Fibroblast of gingiva (primary cell): ENCODE measurements at places on chromosomes 7 and 10.

DNA sequence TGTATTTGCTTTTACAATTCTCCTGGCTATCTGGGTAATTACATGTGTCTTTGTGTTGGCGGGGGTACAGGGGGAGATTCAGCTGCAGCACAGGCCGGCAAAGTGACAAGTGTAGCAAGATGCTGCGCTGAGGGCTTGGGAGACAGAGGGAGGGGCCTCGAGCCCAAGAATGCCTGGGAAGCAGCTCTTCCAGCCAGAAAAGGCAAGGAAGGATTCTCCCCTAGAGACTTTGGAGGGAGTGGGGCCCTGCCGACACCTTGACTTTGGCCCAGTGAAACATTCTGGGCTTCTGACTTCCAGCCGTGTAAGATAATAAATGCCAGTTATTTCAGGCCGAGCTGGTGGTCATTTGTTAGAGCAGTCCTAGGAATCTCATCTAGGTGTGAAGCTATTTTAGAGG lies 7.2 kb upstream of the REPIN1 start:
- DNase-seq, result no peak

DNA sequence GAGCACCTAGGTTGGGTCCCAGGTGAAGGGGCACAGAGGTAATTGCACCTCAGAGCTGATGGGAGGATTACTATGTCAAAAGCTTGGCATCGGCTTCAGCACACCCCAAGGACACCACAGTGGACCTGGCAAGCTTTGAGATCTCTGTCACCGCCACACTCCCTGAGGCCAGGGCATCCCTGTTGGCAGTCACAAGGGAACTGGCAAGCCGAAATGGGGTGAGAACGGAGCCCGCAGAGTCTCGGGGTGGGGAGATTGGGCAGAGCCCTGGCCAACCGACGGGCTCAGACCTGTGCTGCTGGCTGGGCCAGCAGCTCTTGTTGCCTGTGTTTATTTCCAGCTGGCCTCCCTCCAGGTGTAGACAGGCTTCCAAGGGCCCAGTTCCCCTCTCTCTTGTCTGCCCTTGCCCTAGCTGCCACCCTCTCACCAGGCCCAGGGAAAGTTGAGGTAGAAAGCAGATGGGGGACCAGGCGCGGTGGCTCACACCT lies 2.5 kb downstream of the HSPB1 start:
- no peak for DNase-seq

DNA sequence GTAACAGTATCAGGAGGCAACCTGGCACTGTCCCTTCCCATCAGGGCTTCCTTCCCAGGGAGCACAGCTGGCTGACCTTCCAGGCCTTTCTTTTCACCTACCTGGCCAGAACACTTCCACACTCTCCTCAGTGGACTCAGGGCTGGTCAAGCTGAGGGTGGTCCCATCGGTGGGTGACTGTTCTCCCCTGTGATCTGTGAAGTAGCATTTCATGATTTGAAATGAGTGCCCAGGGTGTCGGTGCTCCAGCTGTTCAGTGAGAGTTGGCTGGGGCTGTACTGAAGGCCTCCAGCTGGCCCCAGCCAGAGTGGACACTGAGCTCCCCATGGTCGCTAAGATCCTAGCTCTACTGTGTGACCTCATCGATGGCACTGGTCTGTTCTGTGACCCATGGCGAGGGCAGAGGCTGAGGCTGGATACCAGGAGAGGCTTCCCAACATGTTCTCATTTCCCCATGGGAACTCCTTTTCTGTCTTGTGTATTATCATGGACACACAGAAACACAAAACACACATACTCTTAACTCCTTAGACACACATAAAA lies at the start of gene FAM170B:
Gene FAM170B (minus strand): TSS at position 316 of the 543 bp plus-strand sequence. CDS start 103 bp downstream, at position 213.
- DNase-seq, result no peak

DNA sequence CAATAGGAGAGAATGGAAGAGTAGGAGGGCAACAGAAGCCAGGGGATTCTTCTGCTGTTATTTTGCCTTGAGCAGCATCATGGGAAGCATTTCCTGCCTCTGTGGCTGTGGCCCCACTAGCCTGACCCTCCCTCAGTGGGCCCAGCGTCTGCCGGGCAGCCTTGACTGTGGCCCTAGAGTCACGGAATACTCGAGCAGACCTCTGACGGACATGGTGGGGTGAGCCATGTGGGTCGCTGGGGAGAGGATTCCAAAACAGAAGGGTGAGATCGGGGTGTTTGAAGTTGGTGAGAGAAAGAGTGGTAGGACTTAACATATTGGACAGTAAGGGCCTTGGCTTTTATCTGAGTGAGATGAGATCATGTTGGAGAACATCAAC lies 8.3 kb upstream of the PRKAG2 start:
- no peak for DNase-seq

GRCh38 chr7:138116141-138116540 lies 39.9 kb downstream of the AKR1D1 start:
- DNase-seq, result no peak

DNA sequence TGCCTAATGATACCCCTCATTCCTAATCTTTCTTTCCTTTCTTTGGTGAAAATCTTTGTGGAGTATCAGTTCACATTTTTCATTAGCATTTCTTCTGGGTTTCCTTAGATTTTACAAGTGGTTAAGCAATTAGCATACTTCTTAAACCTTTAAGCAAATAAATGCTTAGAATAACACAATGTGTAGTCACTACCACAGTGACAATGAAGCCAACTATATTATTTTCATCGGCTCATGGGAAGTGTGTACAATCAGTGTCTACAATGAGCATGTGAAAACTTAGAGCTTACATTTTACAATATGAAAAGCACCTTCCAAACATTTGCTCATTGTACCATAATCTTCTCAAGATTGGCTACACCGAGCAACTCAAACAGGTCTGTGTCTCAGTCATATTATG lies 176.2 kb upstream of the PLXNA4 start:
- no peak for DNase-seq

GRCh38 chr7:85054306-85054705 lies 132.6 kb downstream of the SEMA3D start:
- DNase-seq, result no peak

- DNase-seq, result peak; percentile 79
These were observed 3.7 kb downstream of the NRP1 start for GRCh38 chr10:33330543-33331378.

- peak; percentile 95 for DNase-seq
These were observed at the start of gene FRA10AC1 for GRCh38 chr10:93702210-93703001. Gene FRA10AC1, minus strand, starts transcription at chr10:93702592. Its CDS starts 2,486 bp downstream, at chr10:93700106.

- DNase-seq, result no peak
These were observed 621.0 kb upstream of the IGFBP3 start for GRCh38 chr7:46542076-46542475.

DNA sequence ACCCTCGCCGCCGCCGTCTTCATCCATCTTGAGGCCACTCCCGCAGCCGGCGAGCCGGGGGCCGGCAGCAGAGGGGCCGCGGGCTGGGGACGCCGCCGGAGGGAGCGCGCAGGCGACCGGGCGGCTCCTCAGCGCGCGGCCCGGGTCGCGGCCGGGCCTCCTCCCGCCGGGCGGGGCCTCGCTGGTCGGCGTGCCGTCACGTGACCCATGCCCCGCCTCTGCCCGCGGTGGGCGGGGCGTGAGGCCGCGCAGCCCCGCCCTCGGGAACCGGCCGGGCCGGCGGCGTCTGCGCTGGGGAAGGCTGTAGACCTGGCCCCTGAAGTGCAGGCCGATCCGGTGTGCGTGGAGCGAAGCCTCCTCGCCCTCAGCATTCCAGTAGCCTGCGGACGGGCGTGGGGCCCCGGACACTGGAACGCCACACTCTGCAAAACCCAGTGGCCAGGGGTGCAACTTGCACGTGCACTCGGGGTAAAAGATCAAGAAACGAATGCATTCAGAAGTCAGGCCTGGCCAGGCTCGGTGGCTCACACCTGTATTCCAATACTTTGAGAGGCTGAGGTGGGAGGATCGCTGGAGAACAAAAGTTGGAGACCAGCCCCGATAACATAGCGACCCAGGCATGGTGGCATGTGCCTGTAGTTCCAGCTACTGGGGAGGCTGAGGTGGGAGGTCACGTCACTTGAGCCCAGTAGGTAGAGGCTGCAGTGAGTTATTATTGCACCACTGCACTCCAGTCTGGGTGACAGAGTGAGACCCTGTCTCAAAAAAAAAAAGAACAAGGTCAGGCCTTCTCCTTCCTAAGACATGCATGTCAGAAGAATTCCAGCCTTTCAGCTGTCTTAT lies at the start of gene CYTH3:
Gene CYTH3 (minus strand): TSS at position 144 of the 843 bp plus-strand sequence. CDS start 117 bp downstream, at position 27.
- DNase-seq, result peak; percentile 71

DNA sequence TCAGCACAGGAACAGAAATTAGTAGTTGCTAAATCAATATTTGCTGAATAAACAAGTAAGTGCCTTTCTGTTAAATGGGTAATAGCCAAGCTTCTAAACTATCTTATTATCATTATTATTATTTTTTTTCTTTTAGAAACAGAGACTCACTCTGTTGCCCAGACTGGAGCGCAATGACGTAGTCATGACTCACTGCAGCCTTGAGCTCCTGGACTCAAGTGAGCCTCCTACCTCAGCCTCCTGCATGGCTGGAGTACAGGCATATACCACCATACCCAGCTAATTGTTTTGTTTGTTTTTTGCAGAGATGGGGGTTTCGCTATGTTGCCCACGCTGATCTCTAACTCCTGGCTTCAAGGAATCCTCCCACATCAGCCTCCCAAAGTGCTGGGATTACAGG lies 12.3 kb upstream of the ELN start:
- DNase-seq, result no peak

DNA sequence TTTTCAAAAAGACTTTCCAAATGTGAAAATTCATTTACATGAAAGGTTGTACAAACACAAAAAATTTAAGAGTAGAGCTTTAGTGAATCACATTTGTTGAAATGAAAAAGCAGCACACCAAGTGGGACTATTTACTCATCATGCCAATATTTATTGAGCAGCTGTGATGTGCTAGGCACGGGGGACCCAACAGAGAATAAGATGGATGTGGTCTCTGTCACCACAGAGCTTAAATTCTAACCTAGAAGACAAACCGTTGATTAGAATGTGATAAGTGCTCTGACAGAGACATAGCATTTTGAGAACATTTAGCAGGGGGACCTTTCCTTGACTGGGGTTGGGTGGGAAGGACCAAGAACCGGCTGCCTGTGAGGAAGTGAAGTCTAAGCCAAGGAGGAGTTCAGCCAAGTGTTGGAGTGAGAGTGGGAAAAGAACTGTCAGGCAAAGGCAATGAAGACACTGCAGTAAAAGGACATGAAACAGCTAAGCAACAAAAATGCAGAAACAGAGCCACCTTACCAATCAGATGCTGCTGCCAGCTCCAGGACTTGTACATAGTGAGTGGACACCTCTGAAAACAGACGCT lies 19.1 kb downstream of the ADAM12 start:
- no peak for DNase-seq

DNA sequence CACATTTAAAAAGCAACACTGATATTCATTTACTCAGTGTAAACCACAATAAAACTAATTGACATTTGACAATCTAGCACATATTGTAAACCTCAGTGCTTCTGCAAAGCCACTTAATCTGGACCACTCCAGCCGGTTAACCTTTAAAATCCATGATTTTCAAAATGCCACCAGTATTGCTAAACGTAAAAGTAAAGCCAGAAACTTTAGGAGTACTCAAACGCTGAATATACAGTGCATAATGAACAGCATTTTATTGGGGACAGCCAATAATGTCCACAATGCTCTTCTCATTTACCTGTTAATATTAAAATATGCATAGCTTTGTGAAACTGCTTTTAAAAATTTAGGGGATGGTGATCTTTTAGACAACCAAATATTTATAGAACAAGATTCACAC lies 10.8 kb downstream of the HNRNPA2B1 start:
- DNase-seq, result no peak

DNA sequence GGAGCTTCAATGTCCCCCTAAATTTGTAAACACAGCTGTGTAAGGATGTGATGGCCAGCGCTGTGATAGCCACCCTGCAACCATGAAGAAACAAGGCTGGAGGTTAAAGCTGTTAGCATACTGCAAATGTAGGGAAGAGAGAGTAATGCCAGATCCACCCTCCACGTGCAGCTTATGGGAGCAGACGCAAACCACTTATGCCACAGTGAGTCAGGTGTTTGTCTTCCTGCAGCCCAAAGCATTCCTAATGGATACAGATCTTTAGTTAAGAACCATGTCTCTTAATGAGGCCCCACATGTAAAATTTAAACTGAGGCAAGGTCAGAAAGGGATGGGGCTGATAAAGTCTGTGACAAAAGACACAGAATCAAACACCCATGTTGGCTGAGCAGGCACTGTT lies 13.6 kb upstream of the MYL7 start:
- no peak for DNase-seq

DNA sequence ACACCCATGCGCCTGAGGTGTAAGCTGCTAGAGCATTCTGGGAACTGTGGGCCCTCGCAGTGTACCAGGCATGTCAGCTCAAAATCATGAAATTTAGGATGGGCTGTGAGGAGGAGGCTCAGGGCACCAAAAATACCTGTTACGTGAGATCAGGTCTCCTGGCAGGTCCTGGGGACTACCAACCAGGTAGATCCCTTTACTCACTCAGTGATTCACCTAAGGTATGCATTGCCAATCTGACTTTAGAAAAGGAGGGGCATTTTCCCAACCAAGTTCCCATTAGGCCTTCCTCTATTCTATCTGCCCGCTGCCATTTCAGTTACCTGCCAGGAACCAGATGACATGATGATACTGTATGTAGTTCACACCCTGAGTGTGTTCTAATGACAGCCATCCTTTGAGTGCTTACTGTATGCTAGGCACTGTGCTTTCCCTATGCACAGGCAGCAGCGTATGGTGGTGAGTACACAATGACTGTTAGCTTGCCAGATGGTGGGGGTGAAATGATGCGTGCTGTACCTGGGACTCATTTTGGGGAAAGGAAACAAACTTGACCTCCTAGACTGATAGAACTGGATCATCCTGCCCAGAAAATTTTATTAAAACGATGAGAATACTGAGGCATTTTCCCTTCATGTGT lies 62.0 kb downstream of the CFAP58 start:
- DNase-seq, result no peak

DNA sequence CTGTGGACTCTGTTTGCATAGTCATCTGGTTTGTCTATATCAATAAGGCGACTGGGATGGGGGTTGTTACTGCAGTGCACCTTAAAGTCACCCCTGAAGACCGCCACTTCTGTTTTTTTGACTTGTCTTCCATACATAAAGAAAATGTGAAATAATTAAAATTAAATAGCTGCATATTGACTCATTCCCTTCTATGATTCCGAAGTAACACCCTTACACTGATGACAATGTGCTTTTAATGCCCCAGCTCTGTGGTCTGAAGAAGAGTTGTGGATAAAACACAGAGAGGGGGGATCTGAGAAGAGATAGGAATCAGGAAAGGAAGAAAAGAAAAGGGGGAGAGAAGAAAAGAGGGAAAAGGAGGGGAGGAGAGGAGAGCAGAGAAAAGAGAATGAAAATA lies 796.9 kb upstream of the MBL2 start:
- DNase-seq, result no peak

- DNase-seq, result no peak
These were observed 573.9 kb downstream of the TCERG1L start for GRCh38 chr10:130737621-130738020.

GRCh38 chr7:16260236-16260728 lies 161.1 kb downstream of the CRPPA start:
- no peak for DNase-seq

GRCh38 chr7:1330801-1331425 lies 98.2 kb downstream of the UNCX start:
- DNase-seq, result no peak
